ENCODE measurements at places on chromosomes 3 and 15.

DNA sequence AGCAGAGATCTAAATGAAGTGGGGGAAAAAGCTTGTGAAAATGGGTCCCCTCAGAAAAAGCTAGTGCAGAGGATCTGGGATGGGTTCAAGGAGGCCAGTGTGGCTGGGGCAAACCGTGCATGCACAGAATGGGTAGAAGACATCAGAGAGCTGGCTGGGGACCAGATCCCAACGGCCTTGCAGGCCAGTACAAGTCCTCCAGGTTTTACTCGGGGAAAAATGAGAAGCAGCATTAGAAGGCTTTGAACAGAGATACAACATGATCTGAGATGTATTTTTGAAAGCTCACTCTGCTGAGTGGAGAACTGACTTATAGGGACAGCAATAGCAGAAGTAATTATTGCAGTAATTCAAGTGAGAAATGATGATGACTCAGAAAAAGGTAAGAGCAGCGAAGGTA lies 114.5 kb downstream of the HERC1 start:
- DNase-seq, result no peak

- DNase-seq, result no peak
Measured at GRCh38 chr3:134854254-134854653, 59.2 kb downstream of the EPHB1 start.

DNA sequence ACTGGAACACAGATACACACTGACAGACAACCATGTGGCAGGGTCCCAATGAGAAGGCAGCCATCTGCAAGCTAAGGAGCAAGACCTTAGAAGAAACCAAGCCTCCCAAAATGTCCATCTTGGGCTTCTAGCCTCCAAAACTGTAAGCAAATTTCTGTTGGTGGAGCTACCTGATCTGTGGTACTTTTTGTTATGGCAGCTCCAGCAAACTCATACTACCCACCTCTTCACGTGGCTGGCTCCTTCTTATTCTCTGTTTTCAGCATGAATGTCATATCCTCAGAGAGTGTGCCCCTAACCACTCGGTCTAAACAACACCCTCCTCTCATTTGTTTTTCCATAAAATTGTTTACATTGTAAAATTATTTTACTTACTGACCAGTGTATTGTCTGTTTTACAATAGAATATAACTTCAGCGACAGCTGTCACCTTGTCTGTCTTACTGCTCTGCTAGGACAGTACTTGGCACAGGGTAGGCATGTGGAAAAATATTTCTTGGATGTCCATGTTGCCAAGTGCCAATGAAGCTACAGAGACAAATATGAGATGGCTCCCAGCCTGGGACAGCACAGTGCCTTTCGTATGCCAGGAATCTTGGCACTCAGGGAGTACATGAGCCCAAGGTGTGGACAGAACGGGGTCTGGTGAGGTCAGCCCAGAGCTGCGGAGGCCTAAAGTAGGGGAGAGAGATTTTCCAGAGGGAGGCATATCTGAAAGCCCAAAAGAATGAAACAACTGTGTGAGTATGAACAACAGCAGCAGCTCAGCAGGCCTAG lies 17.4 kb upstream of the SLC25A36 start:
- DNase-seq, result no peak

DNA sequence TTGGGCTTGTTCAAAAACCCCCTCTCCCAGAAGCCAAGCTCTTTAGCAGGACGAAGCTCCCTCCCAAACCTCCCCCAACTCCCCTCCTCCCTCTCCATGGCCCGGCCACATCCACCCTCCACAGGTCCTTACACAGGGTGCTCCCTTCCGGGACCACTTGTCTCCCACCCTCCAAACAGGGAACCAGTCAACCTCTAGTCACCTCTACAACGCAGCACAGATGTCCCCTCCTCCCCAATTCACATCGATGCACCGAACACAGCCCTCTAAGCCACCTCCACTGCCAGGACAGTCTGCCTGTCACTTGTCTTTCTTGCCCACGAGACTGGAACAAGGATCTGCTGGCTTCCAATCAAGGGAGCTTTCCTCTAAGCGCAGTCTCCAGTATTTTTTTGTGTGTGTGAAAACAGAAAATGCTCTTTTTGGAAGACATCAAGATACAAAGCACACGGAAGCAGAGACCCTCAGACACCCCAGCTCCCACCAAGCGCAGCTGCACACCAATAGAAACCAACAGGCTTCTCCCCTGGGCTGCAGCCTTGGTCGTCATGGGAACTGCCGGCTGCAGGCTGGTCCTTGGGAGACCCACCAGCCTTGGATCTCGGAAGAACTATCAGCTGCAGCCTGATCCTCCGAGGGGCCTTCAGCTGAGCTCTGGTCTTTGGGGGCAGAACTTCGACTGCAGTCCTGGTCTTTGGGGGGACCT lies 26.5 kb downstream of the IQSEC1 start:
- DNase-seq, result no peak

DNA sequence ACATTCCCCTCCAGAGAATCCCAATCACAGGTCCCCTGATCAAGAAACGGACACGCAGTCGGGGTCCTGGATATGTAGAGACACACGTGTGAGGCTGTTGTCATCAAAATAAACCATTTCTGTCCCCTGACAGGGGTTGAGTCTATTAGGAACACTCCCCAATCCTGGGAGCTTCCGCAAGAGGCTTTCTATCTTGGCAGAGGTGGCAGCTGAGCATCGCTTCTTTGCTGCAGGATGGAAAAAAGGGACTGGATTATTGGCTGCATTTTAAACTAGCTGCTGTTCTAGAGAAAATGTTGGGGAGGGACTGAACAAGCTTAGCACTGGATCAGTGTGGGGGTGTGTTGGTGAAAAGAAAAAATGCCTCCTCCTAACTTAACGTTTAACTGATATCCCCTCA lies 2.5 kb upstream of the CNTN4 start:
- DNase-seq, result no peak

DNA sequence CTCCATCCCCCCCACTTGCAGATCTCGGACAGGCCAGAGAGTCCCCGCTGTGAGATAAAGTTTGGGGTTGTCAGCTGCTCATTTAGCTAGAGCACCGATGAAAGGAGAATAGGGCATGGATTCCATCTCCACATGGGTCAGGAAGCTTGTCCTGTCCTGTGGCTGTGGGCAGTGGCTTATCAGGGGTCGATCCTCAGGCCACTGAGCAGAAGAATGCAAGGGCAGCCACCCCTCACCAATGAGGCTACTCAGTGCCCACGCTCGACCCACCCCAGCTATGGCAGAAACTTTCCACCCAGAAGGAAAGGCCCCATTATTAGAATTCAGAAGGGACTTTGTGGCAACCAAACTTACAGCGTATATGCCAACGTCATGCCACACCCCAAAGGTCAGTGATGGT lies 43.3 kb downstream of the CPN2 start:
- DNase-seq, result no peak

DNA sequence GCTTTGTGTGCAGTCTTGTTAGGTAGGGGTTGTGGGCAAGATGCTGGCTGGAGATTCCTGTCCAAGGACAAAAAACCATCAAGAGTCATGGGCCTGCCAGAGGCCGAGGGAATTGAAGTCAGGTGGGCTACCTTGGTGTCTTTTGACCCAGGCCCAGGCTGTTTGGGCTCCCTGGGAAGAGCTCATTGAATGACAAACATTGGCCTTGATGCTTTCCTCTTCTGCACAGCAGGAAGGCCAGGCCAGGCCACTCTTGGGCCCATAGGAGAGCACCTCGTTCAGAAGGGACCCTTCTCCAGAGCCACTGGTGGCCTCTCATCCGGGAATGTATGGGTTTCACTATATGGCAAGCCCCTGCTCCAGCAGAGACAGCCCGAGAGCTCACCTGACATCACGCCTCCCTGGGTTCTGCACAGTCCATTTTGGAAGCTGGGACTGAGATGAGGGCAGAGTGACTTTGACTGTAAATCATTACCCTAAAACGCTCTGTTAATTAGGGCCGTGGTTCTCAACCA lies 169.1 kb downstream of the NSMCE3 start:
- DNase-seq, result no peak

DNA sequence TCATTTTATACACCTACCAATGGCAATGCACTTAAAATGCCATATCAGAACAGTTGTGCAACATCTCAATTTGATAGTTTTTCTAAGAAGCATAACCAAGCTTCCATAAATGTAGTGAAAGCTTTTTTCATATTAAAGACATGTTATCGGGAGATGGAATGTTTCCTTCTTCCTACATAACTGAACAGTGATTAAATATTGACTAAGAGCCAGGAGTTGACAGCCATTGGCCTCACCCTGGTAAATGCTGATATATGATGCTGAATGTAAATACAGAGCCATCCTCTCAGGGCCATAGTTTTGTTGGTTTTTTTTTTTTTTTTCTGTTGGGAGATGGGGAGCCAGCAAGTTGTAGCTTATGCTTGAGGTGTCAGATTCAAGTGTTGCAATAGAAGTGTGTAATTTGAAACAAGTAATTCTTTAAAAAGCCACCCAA lies 203.3 kb upstream of the IL12A start:
- DNase-seq, result no peak

DNA sequence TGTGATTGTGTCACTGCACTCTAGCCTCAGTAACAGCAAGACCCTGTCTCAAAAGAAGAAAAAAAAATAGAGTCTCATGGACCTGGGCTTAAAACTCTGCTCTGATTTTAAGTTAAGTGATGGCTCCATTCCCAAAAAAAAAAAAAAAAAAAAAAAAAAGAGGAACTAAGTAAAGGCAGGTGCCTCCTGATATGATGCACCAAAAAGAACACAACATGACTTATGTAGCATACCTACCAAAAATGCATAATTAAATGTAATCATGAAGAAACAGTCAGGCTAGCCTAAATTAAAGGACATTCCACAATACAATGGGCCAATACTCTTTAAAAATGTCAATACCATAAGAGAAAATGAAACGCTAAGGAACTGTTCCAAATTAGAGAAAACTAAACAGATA lies 5.4 kb upstream of the IREB2 start:
- DNase-seq, result no peak

GRCh38 chr15:51780636-51781035 lies 29.2 kb downstream of the TMOD2 start:
- no peak for DNase-seq

DNA sequence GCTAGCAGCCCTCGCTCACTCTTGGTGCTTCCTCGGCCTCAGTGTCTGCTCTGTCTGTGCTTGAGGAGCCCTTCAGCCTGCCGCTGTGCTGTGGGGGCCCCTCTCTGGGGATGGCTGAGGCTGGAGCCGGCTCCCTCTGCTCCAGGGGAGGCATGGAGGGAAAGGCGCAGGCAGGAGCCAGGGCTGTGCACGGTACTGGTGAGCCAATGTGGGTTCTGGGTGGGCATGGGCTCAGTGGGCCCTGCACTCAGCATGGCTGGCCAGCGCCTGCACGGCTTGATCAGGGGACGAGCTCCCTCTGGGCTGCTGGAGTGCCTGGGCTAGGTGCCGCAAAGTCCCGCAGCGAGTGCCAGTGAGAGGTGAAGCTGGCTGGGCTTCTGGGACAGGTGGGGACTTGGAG lies 260.0 kb downstream of the SI start:
- no peak for DNase-seq

DNA sequence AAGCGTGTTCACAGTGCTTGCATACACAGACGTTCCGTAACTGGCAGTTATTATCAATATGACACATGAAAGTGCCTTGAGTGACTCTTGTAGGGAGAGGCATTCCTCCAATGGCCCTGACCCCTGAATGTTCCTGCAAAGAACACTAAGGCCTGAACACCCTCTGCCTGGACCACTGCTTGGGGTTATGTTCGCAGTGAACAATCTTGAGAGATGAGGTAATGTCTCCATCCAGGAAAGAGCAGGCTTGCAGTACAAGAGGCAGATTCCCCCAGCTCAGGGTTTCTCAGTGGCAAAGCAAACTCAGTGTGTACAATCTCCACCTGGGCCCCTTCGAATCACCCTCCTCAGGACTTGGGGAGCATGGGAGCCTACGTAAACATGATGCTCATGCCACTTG lies 324.6 kb downstream of the MAGI1 start:
- no peak for DNase-seq

DNA sequence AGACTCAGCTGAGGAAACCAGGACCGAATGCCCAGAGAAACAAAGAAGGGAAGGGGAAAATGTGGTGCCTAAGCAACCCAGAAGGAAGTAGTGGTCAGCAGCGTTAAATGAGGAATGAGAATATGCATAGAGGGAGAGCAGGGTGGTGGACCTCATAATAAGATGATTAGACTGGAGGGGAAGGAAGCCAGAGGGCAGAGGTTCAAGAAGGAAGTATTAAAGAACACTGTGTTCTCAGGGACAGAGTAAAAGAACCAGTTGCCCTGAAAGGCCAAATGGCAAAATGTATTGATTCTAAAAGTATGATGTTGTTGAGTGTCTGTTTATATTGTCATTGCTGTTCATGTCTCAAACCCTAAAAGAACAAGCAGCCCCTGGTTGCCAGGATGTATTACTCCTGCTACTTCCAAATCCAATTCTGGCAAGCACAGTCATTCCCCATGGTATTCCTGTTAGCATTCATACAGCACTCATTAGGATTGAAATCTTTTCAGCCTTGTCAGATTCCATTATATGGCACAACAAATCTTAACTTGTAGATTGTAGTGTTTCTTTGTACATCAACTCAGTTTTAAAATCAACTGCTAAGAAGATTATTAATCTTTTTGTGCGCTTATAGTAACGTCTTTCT lies 23.4 kb downstream of the P2RY1 start:
- DNase-seq, result no peak

GRCh38 chr3:178526291-178526690 lies 9.9 kb upstream of the KCNMB2 start:
- DNase-seq, result no peak

DNA sequence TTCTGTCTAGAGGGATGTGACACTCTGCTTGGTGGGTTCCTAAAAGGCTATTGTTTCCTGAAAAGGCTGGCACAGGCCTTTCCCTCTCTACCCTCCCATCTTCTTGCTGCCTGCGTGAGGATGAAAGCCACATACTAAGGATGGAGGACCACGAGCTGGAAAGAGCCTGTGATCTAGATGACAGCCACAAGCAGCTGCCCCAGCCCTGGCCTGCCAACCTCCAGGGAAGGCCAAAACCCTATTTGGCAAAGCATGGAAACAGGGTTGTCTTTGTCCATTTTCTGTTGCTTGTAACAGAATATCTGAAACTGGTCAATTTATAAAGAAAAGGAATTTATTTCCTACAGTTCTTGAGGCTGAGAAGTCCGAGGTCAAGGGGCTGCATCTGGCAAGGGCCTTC lies 144.5 kb downstream of the FBLN2 start:
- no peak for DNase-seq

GRCh38 chr3:119628816-119629445 lies 31.2 kb downstream of the PLA1A start:
- no peak for DNase-seq

GRCh38 chr3:171255236-171255806 lies 204.9 kb downstream of the TNIK start:
- DNase-seq, result no peak

- no peak for DNase-seq
Measured at GRCh38 chr3:113574213-113574612, 41.9 kb downstream of the SIDT1 start.

DNA sequence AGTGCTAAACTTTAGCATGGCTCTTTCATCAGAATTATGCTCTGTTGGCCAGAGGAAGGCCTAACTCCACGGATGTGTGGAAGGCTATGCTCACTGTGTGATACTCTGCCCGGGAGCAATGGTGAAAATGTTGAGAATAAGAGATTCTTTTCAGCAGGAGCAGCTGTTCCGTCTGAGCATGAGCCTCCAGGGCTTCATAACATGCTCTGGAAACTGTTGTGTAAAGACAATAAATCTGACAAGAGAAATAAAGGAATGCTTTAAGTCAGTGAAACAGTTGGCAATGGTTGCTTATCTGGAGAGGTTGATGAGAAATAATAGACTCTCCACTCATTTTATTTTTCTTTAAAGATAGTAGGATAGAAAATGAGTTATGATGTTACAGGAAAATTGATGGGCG lies 269.8 kb downstream of the DIPK2A start:
- DNase-seq, result no peak
